ENCODE measurements at places on chromosomes 1 and 21.

GRCh38 chr1:230381049-230381467, 45.1 kb downstream of the PGBD5 start:
- no peaks in the 10 kb centered on the region for H3K4me1 ChIP-seq
- H3K27ac ChIP-seq: no peak overlapping the region
- no peaks in the 10 kb centered on the region for H3K27me3 ChIP-seq

GRCh38 chr21:45588871-45589491, 46.7 kb upstream of the SLC19A1 start:
- no peak overlapping the region for H3K4me3 ChIP-seq
- H3K27ac ChIP-seq: no peak overlapping the region
- H3K36me3 ChIP-seq: no peaks in the 10 kb centered on the region
- no peaks in the 10 kb centered on the region for H3K4me1 ChIP-seq
- DNase-seq: no peak

DNA sequence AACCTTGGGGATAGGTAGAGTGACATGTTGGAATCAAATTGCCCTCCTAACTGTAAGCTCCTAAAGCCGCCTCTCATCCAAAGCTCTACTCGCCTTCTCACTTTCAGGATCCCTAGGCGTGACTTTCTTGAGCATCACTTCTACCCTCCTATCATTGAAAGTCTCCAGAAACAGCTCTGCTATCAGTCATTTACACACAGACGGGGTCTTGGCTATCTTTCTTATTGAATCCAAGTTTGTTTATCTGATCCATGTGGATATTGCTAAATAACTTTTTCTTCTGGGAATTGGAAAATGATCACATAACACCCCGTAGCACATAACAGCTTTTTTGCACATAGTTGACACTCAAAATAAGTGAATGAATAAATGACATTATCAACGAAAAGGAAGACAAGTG, 216.4 kb upstream of the KIAA0040 start:
- H3K4me1 ChIP-seq: no peaks in the 10 kb centered on the region
- DNase-seq: no peak
- no peaks in the 10 kb centered on the region for H3K36me3 ChIP-seq
- no peak overlapping the region for H3K27ac ChIP-seq
- no peak overlapping the region for H3K4me3 ChIP-seq

- no peaks in the 10 kb centered on the region for H3K4me1 ChIP-seq
- H3K27ac ChIP-seq: no peak overlapping the region
- no peak overlapping the region for H3K4me3 ChIP-seq
- no peaks in the 10 kb centered on the region for H3K27me3 ChIP-seq
Observed at GRCh38 chr1:103448560-103448959, 76.9 kb upstream of the RNPC3 start.

DNA sequence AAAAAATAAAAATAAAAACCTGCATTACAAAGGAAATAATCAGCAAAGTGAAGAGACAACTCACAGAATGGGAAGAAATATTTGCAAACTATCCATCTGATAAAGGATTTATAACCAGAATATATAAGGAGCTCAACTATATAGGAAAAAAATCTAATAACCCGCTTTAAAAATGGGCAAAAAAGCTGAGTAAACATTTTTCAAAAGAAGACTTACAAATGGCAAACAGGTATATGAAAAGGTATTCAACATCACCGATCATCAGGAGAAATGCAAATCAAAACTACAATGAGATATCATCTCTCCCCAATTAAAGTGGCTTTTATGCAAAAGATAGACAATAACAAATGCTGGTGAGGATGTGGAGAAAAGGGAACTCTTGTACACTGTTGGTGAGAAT, 3.8 kb upstream of the GNG5 start:
- H3K36me3 ChIP-seq: no peaks in the 10 kb centered on the region
- H3K27me3 ChIP-seq: no peaks in the 10 kb centered on the region
- no peak overlapping the region for H3K27ac ChIP-seq
- DNase-seq: no peak
